NT2/D1 (cell line): ENCODE measurements at places on chromosomes 12 and 14.

- DNase-seq: no peak
Measured at GRCh38 chr12:89307474-89308253, 44.6 kb downstream of the DUSP6 start.

DNA sequence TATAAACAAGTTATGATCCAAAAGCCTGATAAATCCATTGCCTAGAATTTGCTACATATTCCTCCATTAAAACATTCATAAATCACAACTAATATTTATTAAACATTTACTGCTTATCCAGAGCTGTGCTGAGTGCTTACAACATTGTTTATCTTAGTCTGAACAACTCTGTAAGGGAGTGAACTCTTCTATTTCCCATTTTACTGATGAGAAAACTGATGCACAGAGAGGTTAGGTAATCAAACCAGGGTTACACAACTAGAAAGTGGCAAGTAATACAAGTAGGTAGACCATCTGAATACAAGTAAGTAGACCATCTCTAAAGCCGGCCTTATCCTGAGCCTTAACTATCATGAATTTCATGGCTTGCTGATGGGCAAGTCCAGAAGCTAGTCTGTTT, 39.5 kb downstream of the WASHC3 start:
- no peak for DNase-seq

DNA sequence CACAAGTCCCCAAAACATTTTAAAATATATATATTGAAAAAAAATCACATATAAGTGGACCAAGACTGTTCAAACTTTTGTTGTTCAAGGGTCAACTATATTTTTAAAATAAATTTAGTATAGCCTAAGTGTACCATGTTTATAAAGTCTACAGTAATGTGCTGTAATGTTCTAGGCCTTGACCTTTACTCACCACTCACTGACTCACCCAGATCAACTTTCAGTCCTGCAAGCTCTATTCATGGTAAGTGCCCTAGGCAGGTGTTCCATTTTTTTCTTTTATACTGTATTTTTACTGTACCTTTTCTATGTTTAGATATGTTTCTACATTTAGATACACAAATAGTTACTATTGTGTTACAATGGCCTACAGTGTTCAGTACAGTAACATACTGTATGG, 23.4 kb upstream of the TMTC1 start:
- no peak for DNase-seq

DNA sequence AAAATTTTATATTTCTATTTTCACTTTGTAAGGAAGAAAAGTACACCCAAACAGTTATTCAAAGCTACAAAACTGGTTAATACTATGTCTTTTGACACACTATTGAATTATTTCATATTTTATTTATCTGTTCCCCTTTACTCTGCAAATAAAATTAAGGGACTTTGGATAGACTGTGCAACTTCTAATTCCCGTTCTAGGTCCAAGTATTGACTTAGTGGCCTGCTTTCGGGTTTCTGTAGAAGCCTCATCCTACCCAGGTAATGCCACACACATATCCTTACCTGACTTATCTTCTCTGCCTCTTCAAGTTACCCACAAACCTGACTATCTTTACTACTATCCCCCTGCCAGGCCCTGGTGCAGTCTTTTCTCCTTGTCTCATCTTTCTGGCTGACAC, 156.3 kb upstream of the TMTC2 start:
- no peak for DNase-seq

GRCh38 chr12:19382111-19382526, 57.2 kb upstream of the AEBP2 start:
- peak; percentile 65 for DNase-seq

DNA sequence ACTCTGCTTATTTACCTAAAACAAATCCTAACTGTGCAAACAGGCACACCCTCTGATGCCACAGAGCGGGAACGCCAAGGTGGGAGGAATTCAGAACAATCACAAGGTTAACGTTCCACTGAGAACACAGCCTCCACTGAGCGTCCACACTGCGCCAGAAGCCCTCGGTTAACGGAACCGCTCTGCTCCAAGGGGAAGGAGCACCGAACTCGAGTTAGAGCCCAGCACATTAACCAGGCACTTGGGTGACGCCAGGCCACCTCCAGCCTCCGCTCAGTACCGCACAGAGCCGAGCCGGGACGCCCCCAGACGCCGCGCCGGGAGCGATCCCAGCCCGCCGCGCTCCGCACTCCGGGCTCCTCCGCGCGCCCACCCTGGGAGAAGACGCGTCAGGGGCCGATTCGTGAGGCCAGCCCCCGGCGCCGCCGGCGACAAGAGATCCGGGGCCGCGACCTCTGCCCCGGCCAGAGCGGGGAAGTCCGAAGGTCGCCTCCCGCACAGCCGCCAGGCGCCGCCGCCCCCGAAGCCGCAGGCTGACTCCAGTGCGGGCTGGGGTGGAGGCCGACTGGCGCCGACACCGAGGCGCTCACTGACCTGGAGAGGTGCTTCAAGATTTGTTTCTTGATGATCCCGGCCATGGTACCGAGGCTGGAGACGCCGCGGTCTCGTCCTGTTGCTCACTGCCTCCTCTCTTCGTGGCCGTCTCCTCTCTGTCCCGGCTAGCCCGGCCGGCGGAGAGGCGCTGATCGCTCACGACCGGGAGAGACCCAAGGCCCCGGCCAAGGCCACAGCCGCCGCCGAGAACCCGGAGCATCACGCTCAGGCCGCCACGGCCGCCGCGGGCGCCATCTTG, 450 bp downstream of the BLTP3B start:
- peak; percentile 18 for DNase-seq

GRCh38 chr12:110234331-110234751, 46.7 kb upstream of the ATP2A2 start:
- no peak for DNase-seq

- DNase-seq: no peak
Measured at GRCh38 chr12:125143491-125143890, 78.3 kb downstream of the AACS start.

GRCh38 chr12:90519285-90519684, 435.7 kb downstream of the CCER1 start:
- no peak for DNase-seq

DNA sequence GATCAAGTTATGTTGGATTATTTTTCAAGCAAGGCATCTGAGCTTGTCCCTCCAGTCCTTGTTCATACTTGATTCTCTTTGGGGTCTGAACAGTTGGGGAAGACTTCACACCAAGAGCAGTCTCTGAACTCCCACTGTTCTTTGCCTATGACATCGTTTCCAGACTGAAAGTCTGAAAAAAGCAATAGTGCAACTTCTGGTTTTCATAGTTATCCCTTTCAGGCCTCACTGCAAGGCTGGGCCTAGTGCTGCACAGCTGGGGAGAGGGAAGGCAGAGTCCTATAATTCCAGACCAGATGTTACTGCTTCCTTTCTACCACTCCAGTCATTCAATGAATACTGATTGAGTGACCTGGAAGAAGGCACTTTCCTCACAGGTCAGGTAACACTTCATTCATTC, 187.1 kb upstream of the CCND2 start:
- no peak for DNase-seq

DNA sequence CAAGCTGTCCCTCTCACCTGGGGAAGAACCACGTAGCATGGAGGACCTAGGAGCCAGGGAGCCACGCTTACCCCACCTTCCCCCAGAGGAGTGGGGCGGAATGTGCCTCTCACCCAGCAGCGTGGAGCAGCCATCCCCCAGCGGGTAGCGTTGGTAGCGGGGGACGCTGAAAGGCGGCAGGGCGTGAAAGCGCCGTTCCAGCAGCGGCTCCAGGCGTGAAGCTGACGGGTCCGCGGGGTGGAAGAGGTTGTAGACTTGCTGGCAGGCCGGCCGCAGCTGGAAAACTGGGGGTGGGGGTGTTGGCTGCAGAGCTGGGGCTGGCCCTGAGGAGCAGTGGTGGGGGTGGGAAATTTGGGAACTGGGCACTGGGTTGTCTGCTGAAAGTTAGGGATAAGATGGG, 11.9 kb downstream of the ARL6IP4 start:
- DNase-seq: no peak
